ENCODE measurements at places on chromosomes 1 and 21. TPM values are rescaled to one million over a fixed set of nuclear protein-coding genes. Genes with fewer than 3 reads are reported as not detected.
A peak's percentile ranks its signal among the peaks of the same experiment; 100 is the strongest.

PLEKHG5 gene
- 6.1 TPM for total RNA-seq

- peak; percentile 7 for DNase-seq
- H3K4me3 ChIP-seq, result no peak overlapping the region
- H3K27ac ChIP-seq, result no peak overlapping the region
- H3K36me3 ChIP-seq, result no peaks in the 10 kb centered on the region
Measured at GRCh38 chr21:44262338-44263056, 800 bp upstream of the DNMT3L start.

- no peaks in the 10 kb centered on the region for H3K4me1 ChIP-seq
- no peak overlapping the region for H3K27ac ChIP-seq
- H3K4me3 ChIP-seq, result no peak overlapping the region
- no peaks in the 10 kb centered on the region for H3K27me3 ChIP-seq
- H3K36me3 ChIP-seq, result no peaks in the 10 kb centered on the region
- DNase-seq, result no peak
Measured at GRCh38 chr1:234826352-234826751, 216.4 kb upstream of the IRF2BP2 start.

DNA sequence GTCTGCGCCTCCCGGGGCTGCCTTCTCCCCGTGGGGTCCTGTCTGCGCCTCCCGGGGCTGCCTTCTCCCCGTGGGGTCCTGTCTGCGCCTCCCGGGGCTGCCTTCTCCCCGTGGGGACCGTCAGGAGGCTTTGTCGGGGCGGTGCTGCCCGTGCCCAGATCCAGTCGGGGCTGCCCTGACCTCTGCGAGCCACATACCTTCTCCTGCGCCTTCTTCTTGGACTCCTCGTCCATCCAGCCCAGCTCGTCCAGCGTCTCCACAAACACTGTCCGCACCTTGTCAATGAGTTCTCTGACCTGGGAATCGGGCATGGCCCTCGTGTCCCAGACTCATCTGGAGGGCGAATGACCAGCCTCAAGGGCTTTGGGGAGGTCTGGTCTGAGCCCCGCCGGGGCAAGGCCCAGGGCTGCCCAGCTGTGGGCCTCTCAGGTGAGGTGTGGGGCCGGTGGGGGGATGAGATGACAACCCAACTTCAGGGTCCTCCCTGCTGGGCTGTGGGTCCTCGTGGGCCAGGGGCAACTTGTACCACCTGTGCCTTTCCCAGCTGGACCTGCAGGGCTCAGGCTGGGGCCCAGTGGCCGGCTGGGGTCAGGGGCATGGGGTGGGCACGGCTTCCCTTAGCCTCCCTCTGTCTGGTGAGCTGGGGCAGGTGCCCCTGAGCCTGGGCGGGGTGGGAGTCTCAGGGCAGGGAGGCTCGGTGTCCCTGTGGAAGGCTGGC lies 9.4 kb downstream of the PRXL2B start:
- no peak overlapping the region for H3K27ac ChIP-seq
- no peaks in the 10 kb centered on the region for H3K27me3 ChIP-seq
- peaks cover 11% of the 10 kb centered on the region for H3K4me1 ChIP-seq
- no peak for DNase-seq
- no peak overlapping the region for H3K4me3 ChIP-seq
- no peaks in the 10 kb centered on the region for H3K36me3 ChIP-seq

GRCh38 chr1:89566761-89567174 lies 42.1 kb downstream of the LRRC8B start:
- H3K36me3 ChIP-seq, result peaks cover 14% of the 10 kb centered on the region
- no peaks in the 10 kb centered on the region for H3K27me3 ChIP-seq
- no peaks in the 10 kb centered on the region for H3K4me1 ChIP-seq
- DNase-seq, result no peak
- no peak overlapping the region for H3K4me3 ChIP-seq

DNA sequence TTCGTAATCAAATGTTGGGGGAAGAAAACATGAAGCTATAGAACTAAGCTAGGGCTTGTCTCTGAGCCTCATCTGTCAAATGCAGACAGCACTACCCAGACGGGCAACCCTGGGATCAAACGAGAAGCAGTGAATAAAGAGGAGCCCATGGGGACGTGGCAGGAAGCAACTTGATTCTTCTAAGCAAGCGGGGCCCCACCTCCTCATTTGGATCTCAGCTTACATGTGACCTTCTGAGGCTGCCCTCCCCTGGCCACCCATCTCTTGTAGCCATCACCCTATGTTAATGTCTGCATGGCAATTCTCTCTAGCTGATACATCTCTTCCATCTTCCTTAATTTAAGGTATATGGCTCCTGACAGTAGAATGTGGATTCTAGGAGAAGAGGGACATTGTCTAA lies 171.3 kb downstream of the IGSF21 start:
- H3K27me3 ChIP-seq, result peaks cover 5% of the 10 kb centered on the region
- no peaks in the 10 kb centered on the region for H3K4me1 ChIP-seq
- no peak for DNase-seq
- no peak overlapping the region for H3K4me3 ChIP-seq
- H3K27ac ChIP-seq, result no peak overlapping the region

- H3K36me3 ChIP-seq, result no peaks in the 10 kb centered on the region
- H3K4me1 ChIP-seq, result peaks cover 55% of the 10 kb centered on the region
- no peak overlapping the region for H3K27ac ChIP-seq
- no peaks in the 10 kb centered on the region for H3K27me3 ChIP-seq
- DNase-seq, result no peak
Measured at GRCh38 chr1:23561076-23561812, 1.9 kb upstream of the ID3 start.

DNA sequence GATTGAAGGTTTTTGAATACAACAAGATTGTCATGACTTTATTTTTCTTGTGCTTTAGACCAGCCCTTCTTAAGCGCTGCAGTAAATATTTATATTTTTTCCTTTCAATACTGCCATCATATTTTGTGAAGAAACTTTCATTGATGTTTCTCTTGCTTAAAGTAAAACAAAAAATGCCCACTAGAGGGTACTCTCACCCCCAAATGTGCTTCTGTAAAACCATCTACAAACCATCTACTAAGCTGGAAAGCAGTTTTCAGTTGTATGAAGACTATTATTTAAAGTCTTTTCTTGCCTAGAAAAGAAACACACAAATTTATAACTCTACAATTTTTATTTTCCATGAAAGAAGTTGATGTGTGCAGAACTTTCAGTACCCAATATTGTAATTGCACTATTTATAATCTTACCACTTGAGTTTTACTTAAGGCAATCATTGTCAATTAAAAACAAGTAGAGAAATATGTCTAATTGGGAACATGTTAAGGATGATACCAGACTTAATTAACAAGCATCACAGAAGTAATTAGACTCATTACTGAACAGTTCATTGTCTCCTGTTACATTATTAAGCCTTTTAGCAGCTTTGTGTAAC lies 10.7 kb downstream of the LEPR start:
- H3K36me3 ChIP-seq, result peaks cover 25% of the 10 kb centered on the region
- H3K4me1 ChIP-seq, result no peaks in the 10 kb centered on the region
- H3K27me3 ChIP-seq, result no peaks in the 10 kb centered on the region
- H3K27ac ChIP-seq, result no peak overlapping the region
- DNase-seq, result no peak
